Liver (tissue), 10 donors: ENCODE measurements at places on chromosomes 6 and 20. TPM values are rescaled to one million over a fixed set of nuclear protein-coding genes. Genes with fewer than 3 reads are reported as not detected.

Gene CLVS2
- total RNA-seq, result 0.25 TPM

Gene TRAPPC3L
- total RNA-seq, result 0.08 TPM

Gene GATA5
- total RNA-seq, result 6.1 TPM

- no peak overlapping the region for H3K4me3 ChIP-seq
- H3K4me1 ChIP-seq, result no peaks in the 10 kb centered on the region
- DNase-seq, result no peak
- peaks cover 3% of the 10 kb centered on the region for H3K36me3 ChIP-seq
- no peak overlapping the region for H3K27ac ChIP-seq
- H3K27me3 ChIP-seq, result no peaks in the 10 kb centered on the region
These were observed 10.8 kb downstream of the GSTA4 start for GRCh38 chr6:52984247-52984646.

DNA sequence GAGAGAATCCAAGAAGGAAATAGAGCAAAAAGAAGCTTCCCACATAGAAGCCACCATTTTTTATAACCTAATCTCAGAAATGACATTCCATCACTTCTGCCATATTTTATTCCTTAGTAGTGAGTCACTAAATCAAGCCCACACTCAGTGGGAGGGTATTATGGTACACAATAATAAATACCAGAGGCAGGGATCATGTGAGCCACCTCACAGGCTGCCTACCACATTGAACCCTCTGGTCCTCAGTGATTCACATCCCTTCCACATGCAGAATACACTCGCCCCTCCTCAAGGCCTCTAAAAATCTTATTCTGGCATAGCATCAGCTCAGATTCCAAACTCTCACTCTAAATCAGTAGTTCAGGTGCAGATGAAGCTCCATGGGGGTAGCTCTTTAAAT, 49.4 kb downstream of the TMC2 start:
- H3K27me3 ChIP-seq, result peaks cover 2% of the 10 kb centered on the region
- DNase-seq, result no peak
- no peaks in the 10 kb centered on the region for H3K36me3 ChIP-seq
- H3K4me1 ChIP-seq, result no peaks in the 10 kb centered on the region

GRCh38 chr20:56143759-56144158, 104.8 kb upstream of the MC3R start:
- no peak for DNase-seq
- no peaks in the 10 kb centered on the region for H3K36me3 ChIP-seq
- H3K4me1 ChIP-seq, result no peaks in the 10 kb centered on the region
- no peaks in the 10 kb centered on the region for H3K27me3 ChIP-seq

DNA sequence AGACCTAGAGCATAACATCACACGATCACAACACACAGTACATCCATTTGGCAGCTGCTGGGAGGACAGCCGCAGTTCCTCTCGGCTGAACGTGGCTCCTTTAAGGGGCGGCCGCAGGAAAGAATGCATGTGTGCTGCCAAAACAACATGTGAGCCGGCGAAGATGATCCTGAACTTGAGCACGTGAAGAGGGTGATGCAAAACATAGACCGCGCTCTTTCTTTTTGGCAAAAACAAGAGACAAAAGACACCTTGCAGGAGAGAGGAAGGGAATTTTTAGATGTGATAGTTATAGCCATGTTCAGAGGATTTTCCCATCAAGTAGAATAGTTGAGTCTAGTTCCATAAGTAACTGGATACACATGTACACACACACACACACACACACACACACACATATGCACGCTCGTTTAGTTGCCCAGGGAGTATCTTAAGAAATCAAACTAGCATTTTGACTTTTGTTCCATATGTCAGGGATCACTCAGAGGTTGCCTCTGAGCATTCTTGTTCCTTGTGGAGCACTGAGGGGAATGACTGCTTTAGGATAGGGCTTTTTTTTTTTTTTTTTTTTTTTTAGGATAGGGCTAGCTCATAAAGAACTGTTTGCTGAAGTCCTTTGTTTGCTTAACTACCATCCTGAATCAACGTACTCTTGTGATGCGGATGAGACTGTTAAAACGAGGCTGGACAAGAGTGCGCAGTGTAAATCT, 21.7 kb upstream of the RANBP9 start:
- H3K27me3 ChIP-seq, result no peaks in the 10 kb centered on the region
- H3K4me3 ChIP-seq, result no peak overlapping the region
- no peaks in the 10 kb centered on the region for H3K36me3 ChIP-seq
- H3K4me1 ChIP-seq, result no peaks in the 10 kb centered on the region
- no peak for DNase-seq
- no peak overlapping the region for H3K27ac ChIP-seq

- no peaks in the 10 kb centered on the region for H3K4me1 ChIP-seq
- DNase-seq, result no peak
- no peak overlapping the region for H3K4me3 ChIP-seq
- no peaks in the 10 kb centered on the region for H3K36me3 ChIP-seq
These were observed 43.0 kb downstream of the TFAP2B start for GRCh38 chr6:50861692-50862091.

DNA sequence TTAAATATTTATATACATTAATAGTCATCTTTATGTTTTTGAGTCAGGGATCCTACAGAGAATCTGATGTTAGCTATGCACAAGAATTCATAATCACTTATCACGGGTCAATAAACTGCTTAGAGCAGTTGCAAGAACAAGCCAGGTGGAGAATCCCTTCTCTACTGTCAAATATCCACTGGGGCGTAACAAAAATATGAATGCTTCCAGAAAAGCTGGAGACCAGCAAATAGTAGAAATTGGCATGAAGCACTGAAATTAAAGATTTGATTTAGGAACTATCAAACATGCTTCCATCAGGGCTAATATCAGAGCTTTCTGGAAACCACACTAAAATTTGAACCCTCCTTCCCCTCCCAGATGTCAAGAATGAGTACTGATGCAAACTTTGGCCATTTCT, 37.3 kb downstream of the ADGRG6 start:
- no peaks in the 10 kb centered on the region for H3K27me3 ChIP-seq
- H3K36me3 ChIP-seq, result no peaks in the 10 kb centered on the region
- peaks cover 8% of the 10 kb centered on the region for H3K4me1 ChIP-seq
- H3K27ac ChIP-seq, result no peak overlapping the region
- H3K4me3 ChIP-seq, result no peak overlapping the region

DNA sequence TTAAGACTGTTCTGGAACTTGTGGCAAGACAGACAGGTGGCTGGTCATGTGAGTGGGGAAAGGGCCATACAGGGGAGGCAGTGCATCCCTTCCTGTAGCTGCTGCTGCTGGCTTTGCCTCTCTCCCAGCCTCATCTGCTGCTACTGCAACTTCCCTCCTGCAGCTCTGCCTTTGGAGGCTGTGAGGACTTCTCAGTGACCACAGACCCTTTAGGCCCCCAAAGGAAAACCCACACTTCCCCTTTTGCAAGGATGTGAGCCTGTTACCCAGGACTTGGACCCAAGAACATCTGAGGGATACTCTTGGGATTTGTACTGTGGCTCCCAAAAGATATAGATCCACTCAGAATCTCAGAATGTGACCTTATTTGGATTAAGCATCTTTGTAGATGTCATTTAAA, 91.0 kb downstream of the TMEM170B start:
- no peaks in the 10 kb centered on the region for H3K4me1 ChIP-seq
- no peaks in the 10 kb centered on the region for H3K36me3 ChIP-seq
- no peak overlapping the region for H3K4me3 ChIP-seq
- H3K27me3 ChIP-seq, result no peaks in the 10 kb centered on the region

- H3K27ac ChIP-seq, result no peak overlapping the region
- H3K36me3 ChIP-seq, result peaks cover 13% of the 10 kb centered on the region
- H3K4me3 ChIP-seq, result no peak overlapping the region
- no peaks in the 10 kb centered on the region for H3K27me3 ChIP-seq
These were observed 101.1 kb upstream of the EMILIN3 start for GRCh38 chr20:41467690-41468089.

DNA sequence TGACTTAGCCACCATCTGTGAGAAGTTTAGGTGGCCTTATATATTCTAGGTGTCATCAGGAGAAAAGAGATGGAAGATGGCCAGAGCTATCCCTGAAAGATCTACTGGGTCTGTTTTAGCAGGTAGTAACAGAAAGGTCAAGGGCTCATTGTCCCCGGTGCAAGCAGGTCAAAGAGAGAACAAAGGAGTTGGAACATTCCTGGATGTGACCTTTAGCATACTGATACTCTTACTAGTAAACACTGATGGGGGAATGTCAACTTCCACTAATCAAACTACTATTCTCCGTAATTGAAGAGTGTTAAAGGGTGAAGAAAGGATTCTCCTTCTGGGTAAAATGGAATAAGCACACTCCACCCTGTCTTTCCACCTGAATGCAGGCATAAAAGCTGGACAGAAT, 4.0 kb upstream of the MCUR1 start:
- no peak for DNase-seq
- no peak overlapping the region for H3K4me3 ChIP-seq
- no peak overlapping the region for H3K27ac ChIP-seq
- peaks cover 7% of the 10 kb centered on the region for H3K4me1 ChIP-seq
- H3K27me3 ChIP-seq, result no peaks in the 10 kb centered on the region
- H3K36me3 ChIP-seq, result no peaks in the 10 kb centered on the region

DNA sequence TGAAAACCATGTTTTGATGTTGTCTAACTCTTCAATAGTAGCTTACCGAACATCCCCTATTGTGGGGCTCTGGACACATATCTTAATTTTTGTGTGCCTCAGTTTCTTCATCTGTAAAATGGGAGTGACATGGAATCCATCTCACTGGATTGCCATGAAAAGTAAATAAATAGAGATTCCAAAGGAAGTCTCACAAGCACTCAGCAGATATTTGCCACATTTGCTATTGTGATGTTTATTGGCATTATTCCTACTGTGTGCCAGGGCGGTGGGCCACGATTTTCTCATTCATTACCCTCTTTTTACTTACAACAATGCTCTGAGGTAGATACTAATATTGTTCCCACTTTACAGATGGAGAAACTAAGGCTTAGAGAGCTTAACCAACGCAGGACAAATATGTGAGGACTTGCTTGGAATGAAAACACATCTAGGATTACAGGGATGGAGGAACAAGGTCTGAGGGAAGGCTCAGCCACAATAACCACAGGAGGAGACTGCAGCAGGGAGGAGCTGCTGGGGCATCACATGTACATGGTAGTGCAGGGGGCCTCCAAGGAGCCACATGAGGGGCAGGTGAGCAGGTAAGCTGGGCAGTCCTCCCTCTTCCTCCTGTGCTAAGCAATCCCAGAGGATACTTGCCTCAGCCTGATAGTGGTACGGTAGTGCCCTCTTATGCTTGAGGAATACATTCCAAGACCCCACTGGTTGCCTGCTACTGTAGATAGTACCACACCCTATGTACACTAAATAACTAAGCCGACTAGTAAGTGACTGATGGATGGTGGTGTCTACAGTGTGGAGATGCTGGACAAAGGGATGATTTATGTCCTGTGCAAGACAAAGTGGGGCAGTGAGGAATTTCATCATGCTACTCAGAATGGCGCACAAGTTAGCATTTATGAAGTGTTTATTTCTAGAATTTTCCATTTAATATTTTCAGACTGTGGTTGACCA, 176.9 kb downstream of the FOXA2 start:
- H3K36me3 ChIP-seq, result no peaks in the 10 kb centered on the region
- no peak overlapping the region for H3K4me3 ChIP-seq
- H3K27ac ChIP-seq, result no peak overlapping the region
- no peaks in the 10 kb centered on the region for H3K27me3 ChIP-seq

Gene HAO1
- 17.8 TPM for total RNA-seq

Gene COL9A3
- 0.98 TPM for total RNA-seq

- no peaks in the 10 kb centered on the region for H3K36me3 ChIP-seq
- H3K4me3 ChIP-seq, result no peak overlapping the region
- H3K27me3 ChIP-seq, result no peaks in the 10 kb centered on the region
- DNase-seq, result no peak
- no peaks in the 10 kb centered on the region for H3K4me1 ChIP-seq
- H3K27ac ChIP-seq, result no peak overlapping the region
These were observed 1.3 kb downstream of the C20orf203 start for GRCh38 chr20:32672394-32672981.

Gene C20orf202
- 0.42 TPM for total RNA-seq

GRCh38 chr20:16100111-16100510, 473.1 kb downstream of the KIF16B start:
- no peak overlapping the region for H3K27ac ChIP-seq
- H3K36me3 ChIP-seq, result no peaks in the 10 kb centered on the region
- peaks cover 26% of the 10 kb centered on the region for H3K4me1 ChIP-seq
- DNase-seq, result no peak
- H3K27me3 ChIP-seq, result no peaks in the 10 kb centered on the region

DNA sequence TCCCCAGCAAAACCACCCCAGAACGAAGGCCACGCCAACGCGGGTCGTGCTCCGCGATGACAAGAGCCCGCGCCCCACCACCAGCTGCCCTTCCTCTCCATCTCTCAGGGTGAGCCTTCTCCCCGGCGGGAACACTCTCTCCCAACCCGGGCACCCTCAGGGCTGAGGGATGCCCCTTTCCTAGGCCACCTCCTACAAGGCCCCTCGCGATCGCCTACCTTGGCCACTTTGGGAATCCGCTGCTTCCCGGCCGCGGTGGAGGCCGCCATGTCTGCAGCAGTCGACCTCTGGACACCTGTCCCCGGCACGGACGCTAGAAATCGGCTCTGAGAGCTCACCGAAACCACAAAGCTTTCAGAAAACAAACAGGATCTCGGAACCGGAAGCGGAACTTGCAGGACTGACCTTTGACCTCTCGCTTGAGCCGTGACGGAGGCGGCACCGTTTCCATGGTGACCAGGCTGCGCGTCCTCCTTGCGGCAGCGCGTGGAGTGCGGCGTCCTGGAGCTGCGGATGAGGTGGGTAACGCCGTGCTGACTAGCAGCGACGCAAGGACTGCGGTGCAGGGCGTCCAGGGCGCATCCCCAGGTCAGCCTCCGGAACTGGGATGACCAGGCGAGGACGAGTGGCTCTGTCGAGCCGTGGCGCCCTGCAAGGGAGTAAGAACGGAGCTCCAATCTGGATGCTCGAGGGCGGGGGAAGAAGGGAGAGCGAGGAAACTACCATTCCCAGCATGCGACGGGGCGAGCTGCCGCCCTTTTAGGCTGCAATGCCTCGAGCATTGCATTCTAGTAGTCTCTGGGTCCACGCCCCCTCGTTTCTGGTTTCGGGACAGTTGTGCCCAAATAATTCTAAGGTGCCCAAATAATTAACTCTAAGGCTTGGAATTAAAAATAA, at the start of the genes CFAP61 and CRNKL1:
Gene CFAP61 (plus strand): TSS at position 459 of the 897 bp plus-strand sequence. CDS start 4,122 bp downstream, outside the sequence.
Gene CRNKL1 (minus strand): TSS at position 393 of the 897 bp plus-strand sequence. CDS start 124 bp downstream, at position 269.
- H3K27ac ChIP-seq, result peak within 1 kb of the TSS; percentile 89
- H3K27me3 ChIP-seq, result no peaks in the 10 kb centered on the region
- peaks cover 10% of the 10 kb centered on the region for H3K4me1 ChIP-seq
- peak; percentile 95 for DNase-seq
- H3K36me3 ChIP-seq, result peaks cover 24% of the 10 kb centered on the region
- H3K4me3 ChIP-seq, result peak within 1 kb of the TSS; percentile 98

DNA sequence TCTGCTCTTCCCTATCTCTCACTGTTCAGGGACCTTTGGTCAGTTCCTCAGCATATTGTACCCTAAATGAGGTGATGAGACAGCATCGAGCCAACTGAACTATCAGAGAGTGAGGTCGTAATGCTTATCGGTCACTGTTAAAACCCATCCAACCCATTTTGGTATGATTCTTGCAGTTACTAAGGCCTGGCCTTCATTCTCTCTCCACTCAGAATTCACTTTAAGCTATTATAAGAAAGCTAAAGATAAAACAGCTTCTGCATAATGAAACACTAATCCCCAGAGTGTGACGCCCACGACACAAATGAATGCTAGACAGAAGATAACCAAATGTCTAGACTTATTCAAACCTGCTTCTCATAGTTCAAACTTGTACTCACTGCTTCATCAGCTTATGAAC, 175.8 kb downstream of the GMPR start:
- H3K4me1 ChIP-seq, result no peaks in the 10 kb centered on the region
- no peak for DNase-seq
- H3K27ac ChIP-seq, result no peak overlapping the region
- H3K36me3 ChIP-seq, result no peaks in the 10 kb centered on the region
- no peaks in the 10 kb centered on the region for H3K27me3 ChIP-seq
- no peak overlapping the region for H3K4me3 ChIP-seq

- peaks cover 19% of the 10 kb centered on the region for H3K4me1 ChIP-seq
- no peak overlapping the region for H3K4me3 ChIP-seq
- H3K36me3 ChIP-seq, result no peaks in the 10 kb centered on the region
- H3K27ac ChIP-seq, result peak overlapping the region; percentile 90
- DNase-seq, result no peak
These were observed 61.7 kb downstream of the PYGB start for GRCh38 chr20:25309395-25310267.
